IMR-90 (cell line): ENCODE measurements at places on chromosomes 1 and 21. TPM values are rescaled to one million over a fixed set of nuclear protein-coding genes. Genes with fewer than 3 reads are reported as not detected.
A peak's percentile ranks its signal among the peaks of the same experiment; 100 is the strongest.

- no peak for DNase-seq
Observed at GRCh38 chr1:22233222-22233621, 90.3 kb upstream of the WNT4 start.

GRCh38 chr1:248748211-248748610, 7.3 kb downstream of the LYPD8 start:
- DNase-seq, result no peak

DNA sequence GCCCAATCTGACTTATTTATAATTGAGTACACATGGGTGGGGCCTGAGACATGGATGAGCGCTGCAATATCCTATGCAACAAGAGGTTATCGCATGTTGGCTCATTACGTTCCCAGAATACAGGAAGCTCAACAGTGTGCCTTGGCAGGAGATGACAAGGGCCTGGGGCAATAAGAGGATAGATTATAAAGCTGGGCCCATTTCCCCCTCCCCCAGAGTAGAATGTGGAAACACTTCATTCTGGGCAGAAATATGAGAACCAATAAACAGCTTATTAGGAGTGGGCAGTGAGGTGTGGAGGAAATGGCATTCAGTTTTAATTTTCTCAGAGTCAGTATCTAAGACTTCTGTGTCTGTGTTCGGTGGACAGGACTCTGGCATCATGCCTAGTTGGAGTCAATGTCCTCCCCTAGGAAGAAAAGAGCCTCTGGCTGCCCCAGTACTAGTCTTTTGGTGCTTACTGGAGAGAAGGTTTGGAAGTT, 92.8 kb downstream of the PIK3R3 start:
- DNase-seq, result peak; percentile 48

DNA sequence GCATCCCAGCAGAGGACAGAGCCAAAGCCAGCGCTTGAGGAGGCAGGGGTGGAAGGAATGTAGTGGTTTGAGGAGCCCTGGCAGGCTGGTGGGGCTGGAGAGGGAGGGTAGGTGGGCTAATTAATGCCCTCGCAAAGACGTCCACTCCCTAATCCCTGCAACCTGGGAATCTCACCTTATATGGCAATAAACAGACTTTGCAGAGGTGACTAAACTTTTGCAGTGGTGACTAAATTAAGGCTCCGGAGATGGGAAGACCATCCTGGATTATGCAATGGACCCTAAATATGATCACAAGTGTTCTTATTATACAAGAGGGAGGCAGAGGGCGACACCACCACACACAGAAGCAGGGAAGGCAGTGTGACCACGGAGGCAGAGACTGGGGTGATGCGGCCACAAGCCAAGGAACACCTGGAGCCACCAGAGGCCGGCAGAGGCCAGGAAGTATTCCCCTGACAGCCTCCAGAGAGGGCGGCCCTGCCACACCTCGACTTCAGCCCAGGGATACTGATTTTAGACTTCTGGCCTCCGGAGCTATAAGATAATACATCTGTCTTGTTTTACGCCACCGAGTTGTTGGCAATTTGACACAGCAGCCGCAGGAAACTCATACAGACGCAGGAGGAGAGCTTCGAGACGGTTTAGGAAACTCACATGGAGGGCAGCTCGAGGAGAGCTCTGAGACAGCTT, 23.1 kb upstream of the NPPB start:
- no peak for DNase-seq

FNDC10 gene
- 0.28 and 0.36 TPM in 2 replicates for total RNA-seq

BMP8B gene
- total RNA-seq, result not detected in 2 replicates

TBX15 gene
- total RNA-seq, result not detected in 2 replicates
